ENCODE measurements at places on chromosomes 11 and 22. TPM values are rescaled to one million over a fixed set of nuclear protein-coding genes. Genes with fewer than 3 reads are reported as not detected.

- no peak for DNase-seq
Observed at GRCh38 chr22:46295277-46295971, 1.2 kb upstream of the GTSE1 start.

GRCh38 chr11:120151536-120151935 lies 13.6 kb upstream of the TRIM29 start:
- no peak for DNase-seq

DNA sequence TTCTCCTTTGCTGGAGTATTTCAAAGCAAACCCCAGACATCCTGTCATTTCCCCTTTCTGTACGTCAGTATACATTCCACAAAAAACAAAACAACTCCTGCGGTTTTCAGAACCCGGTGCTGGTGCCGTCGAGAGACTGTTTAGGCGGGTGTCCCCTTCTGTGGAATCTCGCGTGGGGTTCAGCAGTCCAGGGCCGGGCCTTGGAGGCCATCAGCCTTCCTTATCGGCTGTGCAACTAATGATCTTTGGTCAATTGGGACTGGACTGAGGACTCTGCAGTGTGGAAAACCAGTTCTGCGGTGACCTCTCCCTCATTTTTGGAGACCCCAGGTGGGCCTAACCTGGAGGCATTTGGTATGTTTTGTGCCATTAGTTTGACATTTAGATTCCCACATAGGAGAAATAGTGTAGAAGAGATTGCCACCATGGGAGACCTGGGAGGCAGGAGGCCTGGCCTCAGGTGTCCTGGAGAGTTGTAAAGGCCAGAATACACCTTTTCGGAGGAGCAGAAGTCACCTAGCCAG lies 84.4 kb downstream of the TBC1D22A start:
- DNase-seq = no peak

DNA sequence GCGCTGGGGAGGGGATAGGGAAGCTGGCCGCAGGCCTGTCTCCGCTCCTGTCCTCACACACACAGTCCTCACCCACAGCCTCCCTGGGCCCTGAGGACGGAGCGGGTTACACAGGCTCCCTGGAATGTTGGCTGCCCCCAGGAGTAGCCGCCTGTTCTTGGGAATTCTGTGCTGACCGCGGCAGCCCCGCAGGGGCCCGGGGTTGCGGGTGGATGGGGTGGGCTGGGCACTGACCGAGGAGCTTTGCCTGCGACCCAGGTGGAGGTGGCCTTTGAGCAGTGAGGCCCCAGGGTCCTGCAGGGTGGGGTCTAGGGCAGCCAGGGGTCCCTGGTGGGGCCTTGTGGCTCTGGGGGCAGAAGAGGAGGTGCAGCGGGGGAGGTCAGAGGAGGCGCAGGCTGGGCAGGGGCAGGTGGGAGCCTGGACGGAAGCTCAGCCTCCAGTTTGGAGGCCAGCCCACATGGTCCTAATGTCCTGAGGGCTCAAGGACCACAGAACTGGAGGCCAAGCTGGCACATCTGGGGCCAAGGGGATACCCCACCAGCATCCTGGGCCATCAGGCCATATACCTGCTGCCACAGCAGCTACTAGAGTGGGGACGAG lies 6.6 kb upstream of the MRGPRG start:
- DNase-seq = no peak

MTCH2 gene
- total RNA-seq = 141 TPM

- DNase-seq = peak; percentile 36
Observed at GRCh38 chr11:129694538-129694937, 121.1 kb upstream of the TMEM45B start.

- no peak for DNase-seq
Observed at GRCh38 chr11:83971063-83971462, 684.9 kb upstream of the CCDC90B start.

DNA sequence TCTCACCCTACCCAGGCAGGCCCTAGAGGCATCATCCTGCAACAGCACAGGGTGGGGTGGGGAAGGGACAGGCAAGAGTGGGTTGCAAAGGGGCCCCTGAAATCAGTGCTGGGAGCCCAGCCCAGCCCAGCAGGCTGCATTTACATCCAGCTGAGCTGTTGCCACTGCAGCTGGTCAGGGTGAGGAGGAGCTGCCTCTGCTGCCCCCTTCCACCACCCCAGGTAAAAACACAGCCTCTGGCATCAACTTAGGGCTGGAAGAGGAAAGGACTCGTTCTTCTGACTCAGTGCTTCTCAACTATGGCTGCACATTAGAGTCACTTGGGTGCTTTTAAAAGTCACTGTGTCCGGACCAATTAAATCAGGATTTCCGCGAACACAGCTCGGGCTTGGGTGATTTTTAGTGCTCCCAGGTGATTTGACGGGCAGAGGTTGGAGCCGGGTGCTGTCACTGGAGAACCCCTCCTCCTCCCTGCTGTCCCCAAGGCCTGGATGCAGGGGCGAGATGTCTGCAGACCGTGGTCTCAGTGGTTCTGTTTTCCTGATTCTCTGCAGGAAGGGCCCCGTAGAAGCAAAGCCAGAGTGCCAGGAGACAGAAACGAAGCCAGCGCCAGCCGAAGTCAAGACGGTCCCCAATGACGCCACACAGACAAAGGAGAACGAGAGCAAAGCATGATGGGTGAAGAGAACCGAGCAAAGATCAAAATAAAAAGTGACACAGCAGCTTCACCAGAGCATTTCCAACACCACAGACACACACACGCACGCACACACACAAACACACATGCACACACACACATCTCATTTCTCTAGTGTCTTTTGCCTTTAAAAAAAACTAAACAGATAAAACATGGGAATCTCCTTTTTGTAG lies 39.4 kb upstream of the TTC12 start:
- DNase-seq = peak; percentile 54

- no peak for DNase-seq
Observed at GRCh38 chr22:28795932-28796856, 4.2 kb downstream of the XBP1 start.

MS4A5 gene
- not detected for total RNA-seq

CST6 gene
- total RNA-seq = 1.9 TPM

DNA sequence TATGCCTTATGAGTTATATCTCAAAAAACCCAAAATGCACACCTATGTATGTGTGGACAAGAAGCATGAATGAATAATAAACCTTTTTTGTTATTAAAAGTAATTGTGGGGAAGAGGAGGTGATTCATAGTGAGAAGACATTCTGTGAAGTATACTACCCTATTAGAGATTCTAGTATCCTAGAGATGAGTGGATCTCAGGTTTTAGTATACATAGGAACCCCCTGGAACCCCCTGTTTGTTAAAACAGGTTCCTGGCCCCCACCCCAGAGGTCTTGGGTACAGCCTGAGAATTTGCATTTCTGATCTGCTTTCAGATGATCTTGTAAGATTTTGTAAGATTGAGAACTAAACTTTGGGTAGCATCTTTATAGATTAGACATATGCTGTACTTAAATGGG lies 17.5 kb downstream of the NUCB2 start:
- no peak for DNase-seq

SLC22A9 gene
- not detected for total RNA-seq

DNA sequence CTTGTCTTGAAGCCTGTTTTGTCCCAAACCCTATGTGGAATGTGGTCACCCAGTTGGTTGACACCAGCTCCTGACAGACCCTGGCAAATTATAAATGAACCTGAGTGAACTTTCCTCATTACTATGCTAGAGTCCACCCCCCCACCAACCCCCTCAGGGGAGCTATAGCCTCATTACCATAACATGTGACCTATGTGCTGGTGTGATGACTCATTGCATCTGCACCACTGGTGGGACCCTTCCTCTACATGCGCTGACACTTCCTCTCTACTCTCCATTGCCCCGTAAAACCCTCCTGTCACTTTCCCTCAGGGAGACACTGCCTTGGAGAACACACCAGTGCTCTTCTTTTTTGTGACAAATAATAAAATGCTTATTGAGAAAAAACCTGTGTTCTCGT lies 105.0 kb upstream of the SESN3 start:
- DNase-seq = no peak

- DNase-seq = no peak
Observed at GRCh38 chr11:86941871-86942599, 13.2 kb downstream of the FZD4 start.
